ENCODE measurements at places on chromosomes 16 and 17.

- no peak overlapping the region for H3K4me3 ChIP-seq
- H3K27me3 ChIP-seq, result no peaks in the 10 kb centered on the region
- peaks cover 19% of the 10 kb centered on the region for H3K4me1 ChIP-seq
- no peak overlapping the region for H3K27ac ChIP-seq
Observed at GRCh38 chr17:44247876-44248736, 19.8 kb downstream of the SLC4A1 start.

GRCh38 chr16:20920799-20921198 lies 20.2 kb downstream of the LYRM1 start:
- no peaks in the 10 kb centered on the region for H3K27me3 ChIP-seq
- H3K27ac ChIP-seq, result no peak overlapping the region
- peaks cover under 1% of the 10 kb centered on the region for H3K4me1 ChIP-seq
- DNase-seq, result no peak
- H3K4me3 ChIP-seq, result no peak overlapping the region

DNA sequence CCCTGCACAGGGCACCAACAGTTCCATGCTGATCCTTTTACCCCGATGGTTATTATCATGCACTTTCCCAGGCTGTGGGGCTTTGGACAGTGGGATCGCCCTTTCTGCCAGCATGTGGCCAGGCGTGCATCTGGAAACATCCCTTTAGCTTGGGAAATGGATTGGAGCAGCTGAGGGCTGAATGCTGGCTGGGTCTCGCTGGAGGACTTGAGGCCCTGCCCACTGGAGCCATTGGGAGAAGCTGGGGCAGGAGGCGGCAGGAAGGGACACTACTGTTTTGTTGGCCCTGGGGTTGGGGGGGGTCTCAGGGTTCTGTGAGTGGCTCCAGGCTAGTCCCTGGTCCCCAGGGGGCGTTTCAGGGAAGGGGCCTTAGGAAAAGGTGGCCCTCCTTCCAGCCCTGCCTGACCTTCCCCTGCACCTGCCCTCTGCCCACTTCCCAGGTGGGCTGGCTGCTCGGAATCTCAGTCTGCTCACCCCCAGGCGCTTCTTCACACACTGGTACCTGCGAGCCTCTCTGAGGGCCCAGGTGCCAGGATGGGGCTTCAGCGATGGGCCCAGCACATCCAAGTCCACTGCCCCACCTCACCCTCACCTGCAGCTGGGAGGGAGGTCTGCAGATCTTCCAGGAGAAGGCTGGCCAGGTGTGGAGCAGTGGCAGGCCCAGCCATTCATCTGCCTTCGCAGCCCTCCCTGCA lies 1.6 kb upstream of the ADGRG3 start:
- H3K4me3 ChIP-seq, result no peak overlapping the region
- DNase-seq, result no peak
- H3K4me1 ChIP-seq, result peaks cover 4% of the 10 kb centered on the region
- no peak overlapping the region for H3K27ac ChIP-seq

DNA sequence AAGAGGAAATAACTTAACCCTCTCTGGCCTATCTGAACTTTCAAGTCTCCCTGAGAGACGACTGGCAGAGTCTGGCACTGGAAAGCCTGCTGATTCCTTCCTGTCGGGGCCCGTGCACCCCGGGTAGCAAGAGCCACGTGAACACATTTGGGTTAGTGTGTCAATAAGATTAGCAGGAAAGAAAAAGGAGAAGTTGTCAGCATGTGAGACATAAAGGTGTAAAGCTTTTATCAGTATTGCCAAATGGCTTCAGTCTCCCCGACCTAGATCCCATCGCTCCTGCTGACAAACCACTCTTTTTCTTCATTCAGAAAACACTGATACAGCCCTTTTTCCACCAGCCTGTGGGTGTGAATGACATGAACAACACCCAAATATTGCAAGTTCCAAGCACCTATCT lies 74.4 kb downstream of the CCT6B start:
- no peak overlapping the region for H3K27ac ChIP-seq
- H3K36me3 ChIP-seq, result no peaks in the 10 kb centered on the region
- peaks cover 85% of the 10 kb centered on the region for H3K27me3 ChIP-seq
- H3K4me1 ChIP-seq, result no peaks in the 10 kb centered on the region
- H3K4me3 ChIP-seq, result no peak overlapping the region

DNA sequence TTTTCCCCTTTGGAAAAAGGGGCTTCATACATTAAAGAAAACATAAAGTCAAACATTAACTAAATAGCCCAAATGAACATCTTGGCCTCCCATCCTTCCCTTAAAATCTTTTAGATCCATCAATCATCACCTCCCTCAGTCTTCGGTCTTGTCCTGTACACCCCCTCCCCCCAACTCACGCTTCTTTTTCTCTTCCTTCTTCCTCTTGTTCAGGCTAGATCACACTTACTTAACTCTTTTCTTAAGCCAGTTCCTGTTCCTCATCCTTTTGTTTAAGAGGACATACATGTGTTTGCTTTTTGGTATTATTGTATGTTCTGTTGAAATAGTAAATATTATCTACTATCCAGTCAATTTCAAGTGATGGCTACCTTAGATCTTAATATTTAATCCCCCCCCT lies 5.5 kb downstream of the MFSD6L start:
- peaks cover 11% of the 10 kb centered on the region for H3K4me1 ChIP-seq
- no peak overlapping the region for H3K27ac ChIP-seq
- H3K27me3 ChIP-seq, result peaks cover 29% of the 10 kb centered on the region
- no peaks in the 10 kb centered on the region for H3K36me3 ChIP-seq

DNA sequence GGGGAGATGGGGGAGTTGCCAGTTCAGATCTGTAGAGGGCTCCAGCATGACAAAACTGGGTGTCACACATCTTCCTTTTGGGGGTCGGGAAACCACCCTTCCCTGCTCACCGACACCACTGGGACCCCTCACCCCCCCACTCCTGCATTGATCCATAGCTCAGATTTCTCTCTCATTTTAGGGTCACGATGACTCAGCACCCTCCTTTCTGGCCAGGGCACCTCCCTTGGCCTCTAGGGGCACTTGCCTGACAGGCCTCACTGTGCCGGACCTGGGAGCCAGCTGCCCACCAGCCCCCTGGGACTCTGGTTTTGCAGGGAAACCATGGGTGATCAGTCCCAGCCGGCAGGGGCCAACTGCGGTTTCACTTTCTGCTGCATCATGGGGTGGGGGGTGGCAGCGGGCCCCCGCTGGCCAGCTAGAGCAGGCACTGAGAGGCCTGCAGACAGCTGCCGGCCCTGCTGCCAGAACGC lies 239.4 kb downstream of the MRTFB start:
- no peak for DNase-seq
- H3K4me3 ChIP-seq, result no peak overlapping the region
- H3K36me3 ChIP-seq, result peaks cover 4% of the 10 kb centered on the region
- H3K27ac ChIP-seq, result peak overlapping the region; percentile 97

DNA sequence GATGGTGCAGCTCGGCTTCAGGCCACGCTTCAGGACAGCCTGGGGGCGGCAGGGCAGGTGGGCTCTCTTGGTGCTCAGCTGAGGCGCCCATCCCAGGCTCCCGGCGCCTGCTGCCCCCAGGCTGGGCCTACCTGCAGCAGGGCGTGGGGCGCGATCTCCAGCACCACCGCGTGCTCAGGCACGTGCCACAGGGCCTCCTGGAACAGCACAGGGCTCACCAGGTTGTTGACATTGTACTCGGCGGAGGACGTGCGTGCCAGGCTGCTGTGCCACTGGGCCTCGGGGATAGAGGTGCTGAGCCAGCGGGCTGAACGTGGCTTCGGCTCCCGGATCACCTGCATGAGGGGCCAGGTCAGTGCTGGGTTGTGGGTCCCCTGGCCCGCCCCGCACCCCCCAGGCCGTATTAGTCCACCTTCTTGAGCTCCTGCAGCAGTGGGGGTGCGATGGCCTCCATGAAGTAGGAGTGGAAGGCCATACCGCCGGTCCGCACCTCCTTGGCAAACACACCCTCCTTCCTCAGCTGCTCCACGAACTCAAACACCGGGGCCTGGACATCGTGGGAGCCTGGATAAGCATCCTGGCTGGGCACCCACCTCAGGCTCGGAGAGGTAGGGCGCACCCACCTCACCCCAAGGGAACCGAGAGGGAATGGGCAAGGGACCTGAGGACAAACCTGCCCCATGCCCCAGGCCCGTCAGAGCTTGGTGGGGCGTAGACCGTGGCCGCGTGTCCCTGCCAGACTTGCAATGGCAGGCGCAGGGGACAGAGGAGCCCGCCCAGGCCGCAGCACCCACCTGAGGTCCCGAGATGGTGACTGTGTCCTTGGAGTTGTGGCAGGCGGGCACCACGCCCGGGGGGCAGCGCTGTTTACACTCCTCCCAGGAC lies 9.0 kb downstream of the FASN start:
- no peak for DNase-seq
- H3K27me3 ChIP-seq, result no peaks in the 10 kb centered on the region
- no peaks in the 10 kb centered on the region for H3K36me3 ChIP-seq
- H3K27ac ChIP-seq, result no peak overlapping the region
- no peaks in the 10 kb centered on the region for H3K4me1 ChIP-seq

- no peak for DNase-seq
- H3K4me1 ChIP-seq, result peaks cover 4% of the 10 kb centered on the region
- no peak overlapping the region for H3K27ac ChIP-seq
- no peak overlapping the region for H3K4me3 ChIP-seq
Observed at GRCh38 chr17:62741290-62741689, 66.8 kb downstream of the MARCHF10 start.

Measured in type B pancreatic cell (in vitro differentiated cells).